ENCODE measurements at places on chromosomes 4 and X. TPM values are rescaled to one million over a fixed set of nuclear protein-coding genes. Genes with fewer than 3 reads are reported as not detected.

THOC2 gene
- 47.4 TPM for polyA plus RNA-seq

IL3RA gene
- polyA plus RNA-seq: 0.13 TPM

GRCh38 chr4:147525494-147526271, 44.8 kb downstream of the EDNRA start:
- no peak for DNase-seq

DNA sequence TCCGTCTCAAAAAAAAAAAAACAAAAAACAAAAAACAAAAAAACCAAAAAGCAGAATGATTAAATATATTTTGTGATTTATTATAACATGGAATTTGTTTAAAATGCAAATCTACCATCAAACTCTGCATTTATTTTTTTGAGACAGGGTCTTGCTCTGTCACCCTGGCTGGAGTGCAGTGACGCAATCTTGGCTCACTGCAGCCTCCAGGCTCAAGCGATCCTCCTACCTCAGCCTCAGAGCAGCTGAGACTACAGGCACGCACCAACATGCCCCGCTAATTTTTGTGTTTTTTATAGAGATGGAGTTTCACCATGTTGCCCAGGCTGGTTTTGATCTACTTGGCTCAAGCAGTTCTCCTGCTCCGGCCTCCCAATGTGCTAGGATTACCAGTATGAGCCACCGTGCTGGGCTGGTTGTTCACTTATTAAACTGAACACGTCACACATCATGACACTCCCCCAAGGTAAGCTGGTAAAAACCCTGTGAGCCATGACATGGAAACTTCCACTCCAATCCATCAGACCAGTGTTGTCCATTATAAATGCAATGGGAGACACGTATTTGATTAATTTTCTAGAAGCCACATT, 45.7 kb downstream of the RBM47 start:
- no peak for DNase-seq

DNA sequence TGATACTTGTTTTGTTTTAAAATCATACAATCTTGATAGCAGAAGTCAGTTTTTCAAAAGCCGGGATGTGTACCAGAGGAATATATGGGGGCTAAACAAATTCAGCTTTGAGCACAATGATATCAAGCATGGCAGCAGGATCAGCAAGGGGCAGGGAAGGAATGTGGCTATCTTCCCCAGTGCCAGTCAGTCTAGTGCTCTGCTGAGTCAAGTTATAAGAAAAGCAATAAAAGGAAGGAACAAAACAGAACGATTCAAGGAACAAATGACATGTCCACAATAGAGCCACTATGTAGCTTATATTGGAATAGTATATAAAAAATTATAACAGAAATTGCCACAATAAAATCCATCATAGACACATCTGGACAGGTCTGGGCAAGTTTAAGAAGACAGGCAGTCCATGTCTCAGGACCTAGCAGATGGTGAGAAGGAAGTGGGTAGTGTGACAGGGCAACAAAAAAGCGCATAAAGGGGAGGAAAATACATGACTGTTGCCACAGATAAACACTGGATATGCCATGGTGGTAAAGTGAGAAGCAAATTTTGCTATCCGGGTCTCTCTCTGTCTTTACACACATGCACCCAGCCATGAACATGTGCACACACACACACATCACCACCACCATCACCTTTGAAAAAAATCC, 518.2 kb upstream of the HTR2C start:
- no peak for DNase-seq
